ENCODE measurements at places on chromosomes 5 and 9.

DNA sequence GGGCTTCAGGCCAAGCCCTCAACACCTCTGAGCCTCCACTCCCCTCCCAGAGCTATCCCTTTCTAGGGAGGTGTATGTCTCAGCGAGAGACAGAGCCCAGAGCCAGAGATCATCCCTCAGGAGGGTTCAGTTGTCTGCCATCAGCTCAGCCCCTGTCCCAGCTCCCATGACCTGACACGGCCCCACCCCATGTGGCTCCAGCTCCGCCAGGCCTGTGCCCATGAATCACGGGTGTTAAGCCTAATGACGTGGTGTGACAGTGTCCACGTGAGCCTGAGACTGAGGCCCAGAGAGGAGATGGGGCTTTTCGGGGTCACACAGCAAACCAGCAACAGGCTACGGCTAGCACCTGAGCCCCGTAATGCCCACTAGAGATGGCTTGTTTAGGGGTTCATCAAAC is 60.9 kb upstream of the ORM1 start:
- DNase-seq: no peak

DNA sequence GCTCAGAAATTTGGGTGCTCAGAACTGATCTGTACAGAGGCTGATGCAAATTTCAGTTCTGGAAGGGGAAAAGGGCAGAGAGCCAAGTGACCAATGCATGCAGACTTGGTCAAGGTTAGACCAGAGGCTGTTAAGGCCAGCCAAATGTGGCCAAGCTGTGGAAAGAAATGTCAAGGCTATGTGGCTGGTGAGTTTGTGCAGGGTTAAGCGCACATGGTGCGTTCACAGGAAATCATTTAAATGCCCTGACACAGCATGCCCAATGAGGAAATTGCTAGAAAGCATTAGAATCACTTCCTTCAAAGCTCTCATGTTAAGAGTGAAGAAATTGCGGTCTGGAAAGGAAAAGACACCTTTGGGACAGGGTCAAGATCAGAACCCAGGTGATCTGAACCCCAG is 58.0 kb downstream of the PTPN3 start:
- DNase-seq: no peak

- DNase-seq: no peak
Measured at GRCh38 chr5:155655569-155655968, 642.0 kb downstream of the KIF4B start.

- no peak for DNase-seq
Measured at GRCh38 chr9:113932906-113933584, 56.9 kb downstream of the ZNF618 start.

- DNase-seq: no peak
Measured at GRCh38 chr5:39394946-39395345, 29.8 kb downstream of the DAB2 start.

GRCh38 chr5:176528761-176529115 is 8.5 kb downstream of the RNF44 start:
- DNase-seq: no peak

GRCh38 chr5:97764700-97765099 is 581.7 kb upstream of the RIOK2 start:
- DNase-seq: no peak

DNA sequence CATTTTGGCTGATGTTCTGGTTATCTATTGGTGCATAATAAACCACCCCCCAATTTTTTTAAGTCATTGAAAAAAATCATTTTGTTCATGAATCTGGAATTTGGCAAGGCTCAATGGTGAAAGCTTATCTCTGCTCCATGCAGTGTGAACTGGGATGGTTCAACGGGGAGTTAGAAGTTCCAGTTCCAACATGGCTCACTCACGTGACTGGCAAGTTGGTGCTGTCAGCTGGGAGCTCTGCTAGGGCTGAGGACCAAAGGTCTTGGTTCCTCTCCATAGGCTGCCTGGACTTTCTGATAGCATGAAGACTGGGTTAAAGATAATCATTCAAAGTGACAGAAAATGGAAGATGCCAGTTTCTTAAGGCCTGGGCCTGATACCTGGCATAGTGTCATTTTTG is 3.1 kb upstream of the SPATA24 start:
- no peak for DNase-seq

DNA sequence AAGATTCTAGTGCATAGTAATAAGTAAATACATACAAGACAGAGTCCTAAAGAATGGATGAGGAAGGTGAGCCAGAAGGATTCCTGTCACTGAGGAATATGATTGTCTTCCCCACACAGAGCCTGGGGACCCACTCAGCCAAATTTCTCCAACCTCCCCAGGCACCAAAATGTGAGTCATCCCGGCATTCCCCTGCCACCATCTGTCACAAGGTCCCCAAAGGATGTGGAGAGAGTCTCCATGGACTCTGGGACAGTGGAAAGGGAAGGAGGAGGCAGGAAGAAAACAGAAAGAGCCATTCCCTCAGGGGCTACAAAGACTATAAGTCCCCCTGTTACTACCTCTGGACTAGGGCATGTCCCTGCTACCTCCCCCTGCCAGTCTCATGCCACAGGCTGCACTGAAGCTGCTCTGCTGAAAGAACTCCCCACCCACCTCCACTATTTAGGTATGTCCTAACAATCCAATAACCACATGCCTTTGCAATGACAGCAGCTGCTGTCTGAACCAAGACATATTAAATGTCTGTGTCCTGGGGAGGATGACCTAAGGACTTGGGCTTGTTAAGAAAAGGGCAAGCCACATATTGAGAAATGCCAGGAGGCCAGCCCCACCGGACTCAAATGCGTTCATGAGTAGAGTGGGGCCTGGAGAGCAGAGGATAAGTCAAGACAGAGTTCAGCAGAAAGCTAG is 10.7 kb upstream of the OR5C1 start:
- no peak for DNase-seq

DNA sequence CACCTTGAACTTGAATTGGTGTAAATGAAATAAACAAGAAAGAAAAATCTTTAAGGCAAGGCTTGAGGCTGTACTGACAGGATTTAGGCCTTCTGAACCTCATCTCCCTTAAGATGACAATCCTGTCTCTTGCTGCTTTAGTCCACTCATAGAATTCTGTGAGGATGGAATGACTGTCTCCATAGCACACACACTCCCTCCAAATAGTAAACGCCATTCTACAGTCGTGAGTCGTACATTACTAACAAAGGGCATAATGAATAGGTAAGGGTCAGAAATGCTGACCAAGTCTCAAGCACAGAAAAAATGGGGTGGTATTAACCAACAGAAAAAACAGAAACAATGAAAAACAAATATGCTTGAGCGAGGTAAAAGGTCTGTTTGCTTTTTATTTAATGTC is 71.8 kb upstream of the SIMC1 start:
- no peak for DNase-seq

- DNase-seq: no peak
Measured at GRCh38 chr9:89395931-89396710, 77.8 kb downstream of the SECISBP2 start.

DNA sequence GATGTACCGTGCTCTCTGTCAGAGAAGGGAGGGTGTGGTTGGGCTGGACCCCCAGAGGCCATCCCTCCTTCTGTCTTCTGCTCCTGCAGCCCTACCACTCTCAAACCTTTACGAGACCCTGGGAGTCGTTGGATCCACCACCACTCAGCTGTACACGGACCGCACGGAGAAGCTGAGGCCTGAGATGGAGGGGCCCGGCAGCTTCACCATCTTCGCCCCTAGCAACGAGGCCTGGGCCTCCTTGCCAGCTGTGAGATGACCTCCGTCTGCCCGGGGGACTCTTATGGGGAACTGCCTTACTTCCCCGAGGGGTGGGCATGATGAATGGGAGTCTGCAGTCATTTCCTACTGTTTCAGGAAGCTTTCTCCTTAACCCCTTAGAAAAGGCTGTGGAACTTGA is 17.5 kb downstream of the TGFBI start:
- no peak for DNase-seq

DNA sequence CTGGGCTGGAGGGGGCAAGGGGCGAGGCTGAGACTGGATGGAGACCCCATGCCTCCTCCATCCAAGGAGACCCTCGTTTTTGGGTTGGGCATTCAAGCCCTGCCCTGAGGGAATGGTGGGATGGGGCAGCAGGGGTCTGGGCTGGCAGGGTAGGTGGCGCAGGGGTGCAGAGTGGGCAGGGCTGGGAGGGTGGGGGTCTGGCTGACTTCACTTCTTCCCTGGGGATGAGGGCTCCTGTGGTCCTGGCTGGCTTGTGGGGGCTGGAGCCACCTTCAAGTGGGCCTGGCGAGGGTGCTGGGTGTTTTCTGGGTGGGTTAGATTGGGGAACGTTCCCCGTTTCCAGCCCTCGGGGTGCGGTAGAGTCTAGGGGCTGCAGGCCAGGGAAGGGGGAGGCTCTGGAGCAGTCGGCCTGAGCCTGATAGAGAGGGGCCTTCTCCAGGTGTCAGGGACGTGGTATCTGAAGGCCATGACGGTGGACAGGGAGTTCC is 412 bp downstream of the LCN1 start:
- DNase-seq: no peak

GRCh38 chr9:124018730-124019697 is 7.4 kb downstream of the LHX2 start:
- no peak for DNase-seq

DNA sequence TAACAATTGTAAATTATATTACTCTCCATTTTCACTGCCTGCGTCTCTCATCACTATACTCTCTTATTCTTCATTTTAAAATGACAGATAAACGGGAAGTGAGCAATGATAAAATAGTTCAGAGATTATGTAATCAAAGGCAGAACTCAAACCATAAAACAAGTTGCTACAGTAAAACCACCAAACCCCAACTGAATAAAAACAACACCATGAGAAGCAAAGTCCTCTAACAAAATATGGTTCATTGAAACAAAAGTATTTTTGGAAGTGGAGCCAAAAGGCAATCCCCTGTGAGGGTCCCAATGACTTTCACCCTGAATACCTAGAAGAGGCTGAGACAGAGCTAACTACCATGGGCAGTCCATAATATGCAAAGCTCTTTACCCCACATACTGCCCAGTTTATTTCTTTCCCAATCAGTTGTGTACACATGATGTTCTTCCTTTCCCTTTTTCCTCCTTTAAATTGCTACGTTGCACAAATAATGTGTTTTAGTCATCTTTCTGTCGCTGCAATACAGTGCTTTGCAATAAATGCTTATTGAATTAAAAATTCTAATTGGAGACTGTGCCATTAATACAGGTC is 64.0 kb upstream of the PTGER4 start:
- DNase-seq: no peak

DNA sequence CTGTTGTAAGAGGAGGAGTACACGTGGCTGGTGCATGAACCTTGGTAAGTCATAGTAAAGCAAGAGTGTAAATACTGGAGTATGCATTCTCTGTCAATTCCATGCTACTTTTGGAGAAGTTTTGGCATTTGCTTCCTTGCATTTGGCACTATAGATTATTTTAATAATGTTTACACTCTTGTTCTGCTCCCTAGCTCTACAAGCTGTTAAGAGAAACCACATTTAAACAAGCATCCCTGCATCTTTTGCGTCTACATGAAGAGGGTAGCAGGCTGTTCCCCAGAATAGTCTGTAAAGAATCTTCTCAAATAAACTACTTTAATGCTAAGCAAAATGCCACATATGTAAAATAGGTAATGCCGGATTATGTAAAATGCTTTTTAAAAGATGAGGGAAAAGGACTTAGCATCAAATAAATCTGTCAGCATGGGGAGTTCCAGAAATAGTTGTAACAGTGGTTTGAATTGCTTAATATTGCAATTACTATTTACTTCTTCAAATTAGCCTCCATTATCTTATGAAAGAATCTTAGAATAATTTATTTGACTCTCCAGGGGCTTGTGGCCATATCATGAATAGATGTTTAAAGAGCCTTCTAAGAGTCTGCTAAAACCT is 2127.3 kb upstream of the WWC1 start:
- DNase-seq: no peak

DNA sequence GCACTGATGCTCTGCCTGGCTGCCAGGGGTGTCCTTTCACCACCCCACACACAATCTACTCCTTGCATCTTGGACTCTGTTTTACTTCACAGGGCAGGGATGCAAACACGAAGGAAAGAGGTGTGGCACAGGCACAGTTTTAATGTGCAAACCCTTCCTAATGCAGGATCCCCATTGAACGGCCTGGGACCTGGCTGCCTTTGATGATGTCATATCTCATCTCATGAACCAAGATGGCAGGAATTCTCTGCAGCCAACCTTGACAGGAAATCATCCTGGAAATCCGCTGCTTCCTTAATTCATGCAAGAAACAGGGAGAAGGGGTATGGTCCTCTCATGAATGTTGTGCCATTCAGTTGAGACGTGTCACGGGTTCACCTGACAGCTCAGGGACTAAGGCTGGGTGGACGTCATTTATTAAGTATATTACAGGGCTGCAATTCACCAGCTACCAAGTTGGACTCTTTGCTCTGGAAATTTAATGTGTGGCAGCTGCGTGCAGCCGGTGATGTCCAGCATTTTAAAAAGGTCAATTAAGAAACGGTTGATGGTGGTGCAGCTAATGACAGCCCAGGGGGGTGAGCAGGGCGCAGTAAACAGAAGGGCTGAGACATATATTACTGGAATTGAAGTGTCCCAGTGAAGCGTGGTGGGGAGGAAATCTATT is 91.5 kb downstream of the LMNB1 start:
- no peak for DNase-seq

- no peak for DNase-seq
Measured at GRCh38 chr5:93665648-93666047, 75.8 kb downstream of the POU5F2 start.

- no peak for DNase-seq
Measured at GRCh38 chr5:134430001-134430569, 18.4 kb upstream of the CDKN2AIPNL start.
